Testis (tissue), 5 donors: ENCODE measurements at places on chromosomes 4 and X. TPM values are rescaled to one million over a fixed set of nuclear protein-coding genes. Genes with fewer than 3 reads are reported as not detected.

- H3K4me1 ChIP-seq = no peaks in the 10 kb centered on the region
- DNase-seq = no peak
- H3K4me3 ChIP-seq = no peak overlapping the region
- H3K27ac ChIP-seq = no peak overlapping the region
- no peaks in the 10 kb centered on the region for H3K36me3 ChIP-seq
Measured at GRCh38 chrX:14825851-14826250, 47.0 kb downstream of the FANCB start.

DNA sequence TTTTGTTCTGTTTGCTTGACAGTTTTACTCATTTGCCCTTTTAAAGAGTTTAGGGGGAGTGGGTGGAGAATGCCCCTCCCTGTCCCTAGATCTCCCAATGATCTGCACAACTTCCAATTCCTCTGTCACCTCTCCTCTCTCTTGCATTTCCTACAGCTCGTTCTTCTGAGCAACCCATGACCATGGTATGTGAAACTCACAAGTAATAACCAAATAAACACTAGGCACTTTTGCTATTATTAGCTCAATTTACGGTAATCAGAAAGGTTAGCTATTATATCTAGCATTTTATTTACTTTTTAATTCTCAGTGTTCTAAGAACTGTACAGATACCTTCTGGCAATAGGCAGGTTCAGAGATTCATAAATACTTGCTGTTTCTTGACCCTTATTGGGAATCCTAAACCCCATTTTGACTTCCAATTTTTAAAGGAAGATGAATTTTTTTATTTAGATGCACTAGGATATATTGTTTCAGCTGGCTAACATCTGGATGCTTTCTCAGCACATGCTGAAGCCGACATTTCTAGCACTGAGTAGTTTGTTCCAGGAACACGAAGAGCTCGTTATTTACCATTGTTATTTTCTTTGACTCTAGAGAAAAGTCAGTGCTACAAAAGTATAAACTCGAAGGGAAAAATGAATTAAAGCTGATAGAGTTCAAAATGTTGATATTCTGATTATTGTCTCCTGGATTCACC, 194.7 kb upstream of the TLL1 start:
- H3K27me3 ChIP-seq = no peaks in the 10 kb centered on the region
- H3K36me3 ChIP-seq = no peaks in the 10 kb centered on the region
- DNase-seq = no peak
- H3K4me1 ChIP-seq = no peaks in the 10 kb centered on the region

- H3K4me1 ChIP-seq = no peaks in the 10 kb centered on the region
- H3K27me3 ChIP-seq = no peaks in the 10 kb centered on the region
- no peak overlapping the region for H3K4me3 ChIP-seq
Measured at GRCh38 chr4:184148738-184149637, 68.7 kb downstream of the ENPP6 start.

The SAGE1 gene
- 3.9 TPM for total RNA-seq

- no peaks in the 10 kb centered on the region for H3K4me1 ChIP-seq
- H3K36me3 ChIP-seq = no peaks in the 10 kb centered on the region
- no peak overlapping the region for H3K27ac ChIP-seq
- no peaks in the 10 kb centered on the region for H3K27me3 ChIP-seq
- DNase-seq = peak; percentile 12
- peak overlapping the region; percentile 32 for H3K4me3 ChIP-seq
Measured at GRCh38 chrX:20116087-20116576, 575 bp downstream of the MAP7D2 start.

The SMIM43 gene
- total RNA-seq = 0.87 TPM

GRCh38 chr4:177163532-177163931, 146.1 kb upstream of the NEIL3 start:
- DNase-seq = no peak
- no peak overlapping the region for H3K4me3 ChIP-seq
- H3K27ac ChIP-seq = no peak overlapping the region
- no peaks in the 10 kb centered on the region for H3K36me3 ChIP-seq
- H3K27me3 ChIP-seq = no peaks in the 10 kb centered on the region

DNA sequence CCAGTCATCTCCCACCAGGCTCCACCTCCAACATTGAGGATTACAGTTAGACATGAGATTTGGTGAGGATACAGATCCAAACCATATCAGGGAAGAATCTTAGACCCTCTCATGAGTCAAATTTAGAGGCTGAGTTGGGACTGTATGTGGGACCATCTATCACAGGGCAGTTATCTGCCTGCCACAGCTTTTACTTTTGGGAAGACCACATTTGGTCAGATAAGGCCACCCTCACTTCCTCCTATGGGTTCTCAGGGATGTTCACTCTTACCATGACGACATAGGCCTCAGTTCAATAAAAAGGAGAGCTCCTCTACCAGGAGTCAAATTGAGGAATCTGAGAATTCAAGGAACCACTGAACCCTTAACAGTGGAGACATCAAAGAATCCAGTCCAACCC, 2.1 kb downstream of the MAGEB2 start:
- H3K4me1 ChIP-seq = no peaks in the 10 kb centered on the region
- DNase-seq = no peak
- H3K4me3 ChIP-seq = no peak overlapping the region
- no peak overlapping the region for H3K27ac ChIP-seq

The PRMT9 gene
- total RNA-seq = 22.7 TPM

- no peak overlapping the region for H3K27ac ChIP-seq
- no peaks in the 10 kb centered on the region for H3K36me3 ChIP-seq
- no peak overlapping the region for H3K4me3 ChIP-seq
- DNase-seq = no peak
- H3K4me1 ChIP-seq = no peaks in the 10 kb centered on the region
- no peaks in the 10 kb centered on the region for H3K27me3 ChIP-seq
Measured at GRCh38 chr4:36824682-36825081, 419.9 kb upstream of the NWD2 start.

- no peaks in the 10 kb centered on the region for H3K36me3 ChIP-seq
- no peak overlapping the region for H3K27ac ChIP-seq
- DNase-seq = no peak
- H3K4me1 ChIP-seq = no peaks in the 10 kb centered on the region
Measured at GRCh38 chrX:110210417-110211139, 107.3 kb downstream of the AMMECR1 start.

The RASL11B gene
- 16.7 TPM for total RNA-seq

- H3K4me1 ChIP-seq = no peaks in the 10 kb centered on the region
- no peaks in the 10 kb centered on the region for H3K27me3 ChIP-seq
- DNase-seq = no peak
Measured at GRCh38 chrX:56986138-56986537, 9.2 kb downstream of the SPIN3 start.

- H3K27ac ChIP-seq = no peak overlapping the region
- H3K4me3 ChIP-seq = no peak overlapping the region
- no peaks in the 10 kb centered on the region for H3K4me1 ChIP-seq
- H3K36me3 ChIP-seq = no peaks in the 10 kb centered on the region
- no peak for DNase-seq
Measured at GRCh38 chr4:8067274-8067936, 91.2 kb downstream of the ABLIM2 start.

The SHOX gene
- 0.06 TPM for total RNA-seq

GRCh38 chrX:50721764-50722521, 92.1 kb downstream of the SHROOM4 start:
- no peaks in the 10 kb centered on the region for H3K36me3 ChIP-seq
- no peak overlapping the region for H3K4me3 ChIP-seq
- no peak for DNase-seq
- no peaks in the 10 kb centered on the region for H3K4me1 ChIP-seq
- no peaks in the 10 kb centered on the region for H3K27me3 ChIP-seq
- H3K27ac ChIP-seq = no peak overlapping the region

The PCSK1N gene
- 82.8 TPM for total RNA-seq

DNA sequence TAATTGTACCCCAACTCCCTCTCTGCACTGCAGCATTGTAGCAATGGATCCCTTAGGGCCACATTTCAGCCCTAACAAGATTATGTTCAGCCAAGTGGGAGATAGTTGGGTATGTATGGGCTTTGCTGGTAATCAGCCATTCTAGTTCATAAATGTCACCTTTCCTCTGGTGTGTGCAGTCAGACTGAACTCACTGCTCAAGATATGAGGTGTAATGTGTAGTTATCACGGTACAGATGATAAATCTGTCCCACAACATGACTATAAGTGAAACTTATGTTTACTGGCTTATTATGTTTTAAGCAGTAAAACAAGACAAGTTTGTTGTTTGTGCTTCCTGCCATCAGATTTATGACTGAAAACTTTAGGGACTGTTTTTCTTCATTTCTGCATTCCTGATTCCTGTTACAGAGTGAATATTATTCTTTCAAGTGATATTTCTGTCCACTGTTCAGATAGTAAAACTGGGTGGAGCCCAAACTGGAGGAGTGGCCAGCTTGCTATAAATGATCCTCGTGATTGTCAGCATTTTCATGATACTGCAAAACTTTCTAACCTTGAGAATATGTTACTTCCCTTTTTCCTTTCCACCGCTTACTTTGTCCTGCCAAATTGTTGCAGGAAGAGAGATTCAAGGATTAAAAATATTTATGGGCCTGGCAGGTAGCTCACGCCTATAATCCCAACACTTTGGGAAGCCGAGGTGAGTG, 44.9 kb downstream of the ANAPC4 start:
- no peaks in the 10 kb centered on the region for H3K27me3 ChIP-seq
- peak; percentile 37 for DNase-seq
- no peak overlapping the region for H3K4me3 ChIP-seq
- peaks cover 4% of the 10 kb centered on the region for H3K4me1 ChIP-seq
- H3K27ac ChIP-seq = no peak overlapping the region

The PABPC4L gene
- 0.87 TPM for total RNA-seq

The MGAT4D gene
- total RNA-seq = 14.8 TPM

DNA sequence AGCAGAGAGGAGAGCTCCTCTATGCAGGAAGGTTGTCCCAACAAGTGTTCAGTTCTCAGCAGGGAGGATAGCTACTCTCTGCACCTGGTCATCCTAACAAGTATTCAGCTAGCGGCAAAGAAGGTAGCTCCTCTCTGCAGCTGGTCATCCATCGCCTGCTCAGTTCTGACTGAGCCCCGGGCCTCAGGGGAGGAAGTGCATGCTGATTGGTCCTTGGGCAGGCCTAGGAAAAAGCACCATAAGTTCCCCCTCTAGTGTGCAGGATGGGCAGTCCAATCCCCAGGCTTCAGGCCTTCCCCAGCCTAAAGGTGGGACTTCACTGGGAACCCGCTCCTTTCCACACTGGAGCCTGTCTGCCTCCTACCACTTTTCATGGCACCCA, 4.4 kb upstream of the FBXW7 start:
- H3K4me3 ChIP-seq = no peak overlapping the region
- no peaks in the 10 kb centered on the region for H3K27me3 ChIP-seq
- H3K36me3 ChIP-seq = no peaks in the 10 kb centered on the region
- H3K27ac ChIP-seq = no peak overlapping the region
- H3K4me1 ChIP-seq = peaks cover 4% of the 10 kb centered on the region
- no peak for DNase-seq

DNA sequence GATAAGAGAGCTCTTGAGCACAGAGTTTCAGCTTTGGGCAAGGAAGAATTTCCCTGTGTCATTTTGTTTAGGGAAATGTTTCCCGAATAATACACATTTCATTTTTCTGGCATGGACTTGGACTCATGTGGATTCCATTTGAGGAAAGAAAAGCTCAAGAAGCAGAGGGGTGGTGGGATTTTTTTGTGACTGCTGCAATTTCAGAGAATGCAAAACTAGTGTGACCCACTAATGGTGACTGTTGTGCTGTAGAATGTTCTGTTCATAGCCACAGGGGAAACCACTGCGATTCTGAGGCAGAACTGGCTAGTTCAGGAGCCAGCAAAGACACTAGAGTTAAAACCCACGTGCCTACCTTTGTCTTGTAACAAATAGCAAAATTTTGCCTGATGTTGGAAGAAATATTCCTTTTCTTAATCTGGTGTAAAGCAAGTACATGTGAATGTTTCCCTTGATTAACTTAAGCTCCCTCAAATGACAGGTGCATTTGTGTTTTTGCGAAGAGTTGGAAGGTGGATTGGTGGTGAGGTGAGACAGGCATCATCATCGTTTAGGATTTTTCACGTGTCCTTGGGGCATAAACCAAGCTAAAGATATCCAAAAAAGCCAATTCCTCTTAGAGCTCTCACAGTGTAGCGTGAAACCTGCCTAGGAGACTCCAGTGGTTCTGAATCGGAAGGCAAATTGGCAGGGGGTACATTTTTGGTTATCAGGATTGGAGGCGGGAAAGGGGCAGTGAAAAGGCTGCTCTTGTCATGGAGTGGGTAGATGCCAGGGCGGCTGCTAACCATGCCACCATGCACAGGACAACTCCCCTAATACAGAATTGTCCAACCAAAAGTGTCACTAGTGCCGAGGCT, 38.0 kb upstream of the FAM9C start:
- H3K36me3 ChIP-seq = no peaks in the 10 kb centered on the region
- no peak overlapping the region for H3K27ac ChIP-seq
- no peaks in the 10 kb centered on the region for H3K27me3 ChIP-seq
- H3K4me3 ChIP-seq = no peak overlapping the region
- H3K4me1 ChIP-seq = peaks cover 7% of the 10 kb centered on the region
- no peak for DNase-seq

GRCh38 chr4:105548483-105548882, 3.9 kb upstream of the ARHGEF38 start:
- H3K27me3 ChIP-seq = no peaks in the 10 kb centered on the region
- DNase-seq = no peak
- no peaks in the 10 kb centered on the region for H3K4me1 ChIP-seq
- no peaks in the 10 kb centered on the region for H3K36me3 ChIP-seq
- H3K27ac ChIP-seq = no peak overlapping the region
- no peak overlapping the region for H3K4me3 ChIP-seq

The CLCN4 gene
- total RNA-seq = 5.4 TPM

DNA sequence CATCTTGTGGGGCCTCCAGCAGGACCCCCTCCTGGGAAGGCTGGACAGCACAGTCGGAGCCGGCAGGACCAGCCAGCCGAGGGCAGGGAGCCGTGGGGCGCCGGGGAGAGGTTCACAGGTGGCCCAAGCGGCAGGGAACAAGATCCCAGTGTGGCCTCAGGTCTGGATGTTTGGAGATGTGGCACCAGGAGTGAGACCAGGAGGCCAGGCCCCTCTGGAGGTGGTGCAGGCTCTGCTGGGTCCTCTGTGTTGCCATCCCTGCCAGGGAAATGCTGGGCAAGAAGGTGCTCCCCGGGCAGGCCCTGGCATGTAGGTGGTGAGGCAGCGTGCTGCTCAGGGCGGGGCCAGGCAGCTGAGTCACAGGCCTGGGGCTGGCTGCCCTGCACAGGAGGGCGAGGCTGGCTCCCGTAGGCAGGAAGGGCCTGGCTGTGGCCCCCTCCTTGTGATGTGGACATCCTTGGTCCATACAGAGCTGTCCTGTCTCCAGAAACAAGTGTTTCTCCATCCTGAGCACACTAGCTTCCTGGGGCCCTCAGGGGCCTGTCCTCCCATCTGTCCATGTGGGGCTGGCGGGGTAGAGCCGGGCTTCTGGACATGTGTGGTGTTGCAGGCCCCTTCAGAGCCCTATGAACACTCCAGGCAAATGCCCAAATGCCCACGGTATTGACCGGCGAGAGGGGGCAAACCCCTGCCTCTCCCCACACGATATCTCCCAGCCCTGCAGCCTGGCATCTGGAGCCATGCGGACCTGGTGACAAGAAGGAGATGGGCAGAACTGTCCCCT, 4.8 kb upstream of the HGFAC start:
- DNase-seq = no peak
- peaks cover 3% of the 10 kb centered on the region for H3K4me1 ChIP-seq
- no peaks in the 10 kb centered on the region for H3K27me3 ChIP-seq
- no peaks in the 10 kb centered on the region for H3K36me3 ChIP-seq
- H3K27ac ChIP-seq = no peak overlapping the region

GRCh38 chr4:139848028-139848427, 182.4 kb downstream of the MGST2 start:
- no peak overlapping the region for H3K27ac ChIP-seq
- H3K27me3 ChIP-seq = no peaks in the 10 kb centered on the region
- no peak for DNase-seq
- no peaks in the 10 kb centered on the region for H3K4me1 ChIP-seq

GRCh38 chrX:40945361-40945713, 139.9 kb upstream of the USP9X start:
- no peak overlapping the region for H3K27ac ChIP-seq
- H3K4me3 ChIP-seq = no peak overlapping the region
- no peaks in the 10 kb centered on the region for H3K36me3 ChIP-seq
- no peaks in the 10 kb centered on the region for H3K27me3 ChIP-seq
- DNase-seq = peak; percentile 31
